IPS-NIHi11 (cell line): ENCODE measurements at places on chromosomes 2 and 18.

DNA sequence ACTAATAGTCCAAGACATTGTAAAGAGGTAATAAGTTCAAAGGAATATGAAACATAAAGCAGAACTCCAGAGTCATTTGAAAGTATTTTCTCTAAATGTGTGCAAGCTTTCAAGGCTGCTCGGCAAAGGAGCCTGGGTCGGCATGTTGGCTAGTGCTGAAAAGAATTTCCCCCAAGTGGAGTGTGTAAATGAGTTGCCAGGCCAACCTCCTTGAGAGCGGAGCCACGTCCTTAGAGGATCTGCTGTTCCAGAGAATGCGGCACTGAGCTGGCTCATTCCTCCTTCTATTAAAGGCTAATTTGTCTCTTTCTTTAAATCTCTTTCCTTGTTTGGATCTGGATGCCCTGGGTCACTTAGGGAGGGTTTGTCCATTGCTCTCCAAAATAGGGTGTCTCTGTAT lies 127.5 kb downstream of the RDH14 start:
- no peak for DNase-seq

DNA sequence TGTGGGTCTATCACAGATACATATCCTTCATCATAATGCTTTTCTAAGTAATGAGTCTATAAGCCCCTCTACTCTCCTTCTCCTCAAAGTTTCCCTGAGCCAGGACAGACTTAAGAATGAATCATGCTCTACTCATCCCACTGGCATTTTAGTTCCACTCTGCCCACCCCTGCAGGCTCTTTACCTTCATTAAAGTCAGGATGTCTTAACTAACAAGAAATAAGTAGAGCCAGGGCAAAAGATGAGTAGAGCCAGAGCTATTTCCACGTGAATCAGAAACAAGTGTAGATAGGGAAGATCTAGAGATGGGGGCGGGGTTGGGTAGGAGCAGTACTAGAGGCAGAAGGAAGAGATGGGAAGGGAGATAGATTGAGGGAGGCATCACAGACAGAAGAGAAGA lies 790.5 kb downstream of the RNF144A start:
- no peak for DNase-seq

DNA sequence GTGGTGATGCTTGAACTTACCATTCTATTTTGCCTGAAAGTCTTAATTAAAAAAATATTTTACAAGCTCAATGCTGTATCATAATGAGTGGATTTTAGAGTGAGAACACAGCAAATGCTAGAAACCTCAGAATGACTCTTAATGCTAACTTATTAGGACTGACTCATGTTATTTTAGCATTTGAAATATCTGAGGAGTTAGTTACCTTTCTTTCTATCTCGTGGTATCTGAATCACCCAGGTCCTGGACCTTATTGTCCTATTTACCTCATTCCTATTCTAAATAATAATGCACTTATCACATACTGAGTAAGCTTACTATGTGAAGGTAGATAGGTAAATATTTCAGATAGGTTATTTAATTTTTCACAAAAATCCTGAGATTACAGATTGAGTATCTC lies 70.7 kb downstream of the SOS1 start:
- DNase-seq = no peak

DNA sequence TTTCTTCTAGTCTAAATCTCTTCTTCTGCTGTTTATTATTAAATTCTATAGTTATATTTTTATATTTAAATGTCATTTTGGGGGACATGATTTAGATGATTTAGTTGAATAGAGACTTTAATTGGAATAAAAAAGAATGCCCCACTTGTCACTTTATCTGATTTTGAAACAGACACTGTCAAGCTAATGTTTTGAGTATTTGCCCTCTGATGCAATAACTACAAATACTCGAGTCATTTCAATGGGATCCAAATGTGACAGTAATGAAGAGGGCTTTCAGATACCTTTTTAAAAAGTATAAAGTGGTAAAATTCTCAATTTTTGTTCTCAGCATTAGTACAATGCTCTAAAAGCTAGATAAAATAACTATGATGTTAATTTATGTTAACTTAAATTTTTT lies 257.3 kb upstream of the SESTD1 start:
- DNase-seq = no peak

- no peak for DNase-seq
Measured at GRCh38 chr2:136214307-136215200, 96.6 kb upstream of the CXCR4 start.

DNA sequence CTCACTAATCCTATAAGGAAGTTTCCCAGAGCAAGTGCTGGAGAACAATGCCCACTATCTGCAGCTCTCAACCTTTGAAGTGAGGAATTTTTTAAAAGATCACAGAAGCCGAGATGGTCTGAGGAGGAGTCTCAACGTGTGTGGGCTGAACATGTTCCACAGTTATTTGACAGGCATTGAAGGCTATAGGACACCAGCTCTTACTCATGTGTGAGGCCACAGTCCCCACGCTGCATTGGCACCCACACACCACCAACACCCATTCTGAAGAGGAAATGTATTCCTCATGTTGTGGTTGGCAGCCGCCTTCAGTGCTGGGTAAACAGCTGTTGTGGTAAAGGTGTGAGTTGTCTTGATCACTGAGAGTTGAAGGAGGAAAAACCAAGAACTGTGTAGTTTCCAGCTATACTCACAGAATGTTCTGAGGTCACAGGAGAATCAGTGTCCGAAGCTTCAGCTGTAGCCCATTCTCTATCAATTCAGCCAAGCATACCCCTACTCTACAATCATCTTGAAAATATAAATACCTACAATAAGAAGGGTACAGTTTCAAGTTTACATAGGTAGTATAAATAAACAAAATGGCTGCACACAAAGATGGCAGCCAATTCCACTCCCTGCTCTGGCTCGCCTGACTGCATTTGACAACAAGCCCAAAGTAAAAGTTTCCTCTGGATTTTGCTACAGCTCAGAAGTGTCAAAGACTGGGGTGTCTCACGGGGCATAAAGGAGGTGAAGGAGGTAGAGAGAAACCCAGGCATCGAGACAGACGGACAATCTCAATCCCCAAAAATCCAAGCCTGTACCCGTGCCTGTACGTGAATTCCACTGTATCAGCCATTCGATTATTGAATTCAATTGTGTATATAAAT lies 12.1 kb downstream of the CD226 start:
- DNase-seq = no peak

GRCh38 chr2:221285148-221285547 lies 287.0 kb downstream of the EPHA4 start:
- no peak for DNase-seq

GRCh38 chr2:208006833-208007232 lies 18.5 kb downstream of the PLEKHM3 start:
- DNase-seq = no peak

GRCh38 chr2:44267796-44268648 lies 7.3 kb upstream of the SLC3A1 start:
- peak; percentile 18 for DNase-seq

- no peak for DNase-seq
Measured at GRCh38 chr2:123211181-123211580, 813.9 kb upstream of the CNTNAP5 start.

- no peak for DNase-seq
Measured at GRCh38 chr18:38933910-38934510, 1368.4 kb upstream of the CELF4 start.

DNA sequence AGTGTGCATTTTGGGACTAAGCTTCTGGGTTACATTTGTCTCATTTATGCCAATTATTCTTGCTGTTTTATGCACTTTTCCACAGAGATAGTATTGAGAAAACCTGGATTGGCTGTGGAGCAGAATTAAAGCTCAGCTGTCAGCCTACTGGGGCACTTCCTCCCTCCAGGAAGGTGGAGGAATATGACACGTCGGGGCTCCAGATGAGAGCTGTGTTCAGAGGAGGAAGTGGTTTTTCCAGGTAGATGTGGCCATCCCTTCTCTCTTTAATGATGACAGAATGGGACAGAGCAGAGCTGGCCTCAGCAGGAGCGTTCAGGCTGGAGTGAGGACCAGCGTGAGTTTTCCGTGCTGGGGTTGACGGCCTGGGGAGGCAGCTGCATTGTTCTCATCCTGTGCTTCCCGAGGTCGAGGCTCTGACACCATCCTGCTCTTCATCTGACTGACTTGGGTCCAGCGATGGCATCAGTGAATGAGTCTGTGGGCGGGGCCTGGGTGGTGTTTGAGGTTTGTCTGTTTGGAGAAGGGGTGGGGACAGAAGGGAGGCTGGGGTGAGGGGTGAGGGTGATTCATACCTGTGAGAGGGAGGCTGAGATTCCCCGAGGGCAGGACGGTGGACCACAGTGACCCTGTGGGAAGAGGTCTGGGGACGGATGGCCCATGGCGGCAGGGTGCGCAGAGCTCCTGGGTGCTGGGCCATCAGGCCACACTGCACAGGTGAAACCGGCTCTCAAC lies 207.0 kb downstream of the LDLRAD4 start:
- DNase-seq = no peak

GRCh38 chr2:145220496-145220895 lies 700.6 kb upstream of the ZEB2 start:
- no peak for DNase-seq

- DNase-seq = no peak
Measured at GRCh38 chr2:57448816-57449215, 597.8 kb upstream of the VRK2 start.

GRCh38 chr2:46485002-46485401 lies 5.6 kb downstream of the TMEM247 start:
- DNase-seq = no peak
